Hypothalamus (tissue), 51 donors: ENCODE measurements at places on chromosomes 3 and 15.
A peak's percentile ranks its signal among the peaks of the same experiment; 100 is the strongest.

DNA sequence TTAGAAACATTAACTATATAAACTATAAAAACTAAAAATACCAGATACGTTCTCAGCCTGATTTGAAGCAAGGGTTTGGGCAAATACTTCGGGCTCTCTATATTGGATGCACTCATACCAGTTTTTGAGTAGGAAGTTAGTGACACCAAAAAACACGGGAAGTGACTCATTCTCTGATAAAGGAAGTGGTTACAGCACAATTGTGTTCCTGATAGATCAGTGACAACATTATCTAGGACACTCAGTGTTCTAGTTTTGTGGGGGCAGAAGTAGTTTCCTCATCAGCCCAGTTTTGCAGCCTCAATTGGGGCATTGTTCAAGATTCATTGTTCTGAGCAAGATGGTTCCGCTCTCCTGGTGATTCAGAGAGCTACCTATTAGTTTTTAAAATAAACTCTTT lies 469.6 kb upstream of the DPPA4 start:
- no peak for DNase-seq

DNA sequence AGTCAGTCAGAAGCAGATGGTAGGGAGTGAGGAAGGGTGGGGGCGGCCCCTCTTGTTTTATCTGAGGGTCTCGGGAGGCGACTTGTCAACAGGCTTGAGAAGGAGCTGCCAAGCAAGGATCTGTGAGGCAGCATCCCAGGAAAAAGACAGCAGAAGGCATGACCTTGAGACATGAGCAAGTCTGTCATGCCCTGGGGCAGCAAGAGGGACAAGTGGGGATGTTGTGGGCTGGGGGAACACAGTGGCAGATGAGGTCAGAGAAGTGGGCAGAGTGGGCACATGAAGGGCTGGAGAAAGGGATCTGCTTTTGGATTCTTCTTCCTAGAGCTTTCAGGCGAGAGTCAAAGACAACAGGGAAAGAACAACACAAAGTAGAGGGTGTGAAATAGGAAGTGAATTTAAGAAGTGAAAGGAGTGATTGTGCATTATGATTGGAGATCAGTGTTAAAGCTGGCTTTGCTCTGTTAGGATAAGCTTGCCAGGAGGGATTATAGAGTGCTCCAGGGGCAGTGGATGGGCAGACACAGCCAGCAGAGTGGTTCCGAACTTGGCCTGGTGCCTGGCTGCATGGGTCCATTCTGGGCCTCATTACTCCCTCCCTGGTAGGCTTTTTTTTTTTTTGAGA lies 73.3 kb downstream of the USP13 start:
- DNase-seq: no peak

DNA sequence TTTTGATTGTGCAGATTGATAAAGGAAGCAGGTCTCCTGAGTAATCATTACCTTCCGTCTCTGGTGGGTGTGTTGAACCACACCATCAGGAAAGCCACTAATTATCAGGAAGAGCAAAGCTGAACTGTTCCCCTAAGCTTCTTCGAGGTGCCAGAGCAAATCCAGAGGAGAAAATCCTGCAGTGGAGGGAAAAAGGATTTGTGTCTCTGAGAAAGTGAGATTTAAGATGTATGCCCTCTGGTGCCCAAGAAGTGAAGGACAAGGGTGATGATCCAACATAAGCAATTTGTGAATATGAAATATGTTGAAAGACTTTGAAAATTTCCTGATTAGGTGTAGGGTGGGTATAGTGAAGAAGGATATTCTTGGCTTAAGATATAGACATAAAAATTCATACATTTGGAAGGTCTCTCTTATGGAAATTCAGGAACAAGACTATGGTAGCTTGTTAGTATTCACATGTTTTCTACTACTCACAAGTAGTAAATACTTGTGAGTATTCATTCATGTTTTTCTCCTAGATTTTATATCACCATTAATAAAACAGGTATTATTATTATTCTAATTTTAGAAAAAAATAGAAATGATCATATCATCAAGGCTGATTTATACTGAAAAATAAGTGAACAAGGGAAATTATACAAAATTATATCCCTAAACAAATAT lies 34.8 kb downstream of the COMMD2 start:
- peak; percentile 21 for DNase-seq

- no peak for DNase-seq
Observed at GRCh38 chr15:78004222-78004727, 73.2 kb downstream of the TBC1D2B start.

DNA sequence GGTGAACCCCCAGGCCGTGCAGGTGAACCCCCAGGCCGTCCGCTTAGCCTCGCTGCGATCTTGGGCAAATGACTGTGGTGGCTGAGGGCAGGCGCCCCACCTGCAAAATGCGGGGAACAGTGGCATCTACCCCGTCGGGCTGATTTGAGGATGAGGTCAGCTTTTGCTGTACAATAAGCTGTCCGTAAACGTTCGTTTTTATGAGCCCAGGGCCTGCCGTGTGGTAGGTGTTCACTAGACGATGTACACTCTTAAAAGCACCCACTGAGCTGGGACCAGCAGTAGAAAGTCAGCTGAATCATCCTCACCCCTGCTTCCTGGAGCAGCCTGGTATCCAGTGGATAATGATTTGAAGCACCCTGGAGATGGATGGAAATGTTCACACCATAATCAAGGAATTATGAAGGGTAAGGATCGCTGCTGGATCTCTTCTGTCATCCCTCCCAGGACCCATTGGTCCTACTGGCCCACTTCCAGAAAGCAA lies 943 bp upstream of the PCSK6 start:
- no peak for DNase-seq

DNA sequence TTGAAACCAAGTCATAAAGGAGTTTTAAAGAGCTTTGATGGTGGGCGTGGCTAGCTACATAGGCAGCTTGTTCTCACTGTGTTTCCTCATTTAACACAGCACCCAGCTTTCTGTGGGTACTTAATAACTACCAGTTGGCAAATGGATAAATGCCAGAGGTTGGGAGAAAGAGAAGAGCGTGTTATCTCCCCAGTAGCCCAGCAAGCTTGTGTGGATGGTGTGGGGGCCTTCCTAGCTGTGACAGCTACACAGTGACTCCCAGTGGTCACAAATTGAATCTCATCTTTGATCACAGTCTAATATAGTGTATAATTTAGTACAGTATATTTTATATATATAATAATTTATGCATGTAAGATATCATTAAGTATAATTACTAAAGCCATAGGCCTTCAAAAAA lies 984.1 kb downstream of the EPHA3 start:
- DNase-seq: no peak

DNA sequence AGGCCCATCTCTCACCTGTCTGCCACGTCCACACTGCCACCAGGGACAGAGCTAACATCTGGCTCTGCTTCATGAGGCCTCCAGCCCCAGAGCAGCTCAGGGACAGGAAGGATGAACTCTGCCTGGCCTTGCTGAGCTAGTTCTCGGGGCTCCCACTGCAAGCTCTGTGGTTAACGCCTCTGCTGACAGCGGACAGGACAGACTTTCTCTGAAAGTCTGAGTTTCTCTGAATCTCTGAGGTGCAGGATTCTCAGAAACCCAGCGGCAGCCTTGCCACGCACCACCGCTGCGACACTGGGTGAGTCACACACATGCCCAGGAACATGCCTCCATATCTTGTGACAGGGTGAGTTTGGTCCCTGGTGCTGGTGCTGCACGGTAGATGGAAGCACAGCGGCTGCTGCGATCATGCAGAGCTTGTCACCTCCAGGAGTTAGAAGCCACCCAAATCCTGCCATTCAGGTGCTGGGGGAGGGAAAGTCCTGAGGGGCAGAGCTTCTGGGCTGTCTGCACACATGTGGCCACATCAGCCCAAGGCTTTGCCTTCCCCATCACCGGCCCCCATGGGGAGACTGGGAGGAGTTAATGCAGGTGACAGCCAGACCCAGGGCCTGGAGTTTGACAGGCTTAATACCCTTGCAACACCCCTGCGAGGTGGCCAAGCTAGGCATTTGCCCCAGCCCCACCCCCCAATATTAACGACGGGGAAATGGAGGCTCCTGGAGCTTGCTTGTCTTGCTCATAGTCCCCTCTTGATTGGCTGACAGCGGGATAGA lies 267.0 kb downstream of the PLCL2 start:
- DNase-seq: no peak

GRCh38 chr15:90619468-90619867 lies 89.7 kb downstream of the CRTC3 start:
- DNase-seq: no peak

DNA sequence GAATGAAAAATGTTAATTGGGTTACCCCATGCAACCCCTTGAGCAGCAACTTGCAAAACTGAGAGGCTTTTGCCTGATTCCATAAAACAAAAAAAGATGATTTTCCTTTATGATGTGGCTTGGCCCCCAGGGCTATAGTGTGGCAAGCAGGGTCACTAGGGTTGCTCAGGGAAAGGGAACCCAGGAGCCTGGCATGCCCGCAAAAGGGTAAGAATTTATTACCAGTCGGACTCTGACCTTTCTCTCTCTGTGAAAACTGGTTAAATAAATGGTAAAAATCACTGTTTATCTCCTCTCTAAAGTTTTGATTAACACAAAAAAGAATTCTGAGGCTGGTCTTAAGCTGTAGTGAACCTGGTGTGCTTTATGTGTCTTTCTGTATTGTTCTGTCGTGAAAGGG lies 37.7 kb upstream of the SEC61A1 start:
- DNase-seq: no peak

GRCh38 chr3:167830007-167830406 lies 94.5 kb downstream of the SERPINI1 start:
- DNase-seq: no peak

DNA sequence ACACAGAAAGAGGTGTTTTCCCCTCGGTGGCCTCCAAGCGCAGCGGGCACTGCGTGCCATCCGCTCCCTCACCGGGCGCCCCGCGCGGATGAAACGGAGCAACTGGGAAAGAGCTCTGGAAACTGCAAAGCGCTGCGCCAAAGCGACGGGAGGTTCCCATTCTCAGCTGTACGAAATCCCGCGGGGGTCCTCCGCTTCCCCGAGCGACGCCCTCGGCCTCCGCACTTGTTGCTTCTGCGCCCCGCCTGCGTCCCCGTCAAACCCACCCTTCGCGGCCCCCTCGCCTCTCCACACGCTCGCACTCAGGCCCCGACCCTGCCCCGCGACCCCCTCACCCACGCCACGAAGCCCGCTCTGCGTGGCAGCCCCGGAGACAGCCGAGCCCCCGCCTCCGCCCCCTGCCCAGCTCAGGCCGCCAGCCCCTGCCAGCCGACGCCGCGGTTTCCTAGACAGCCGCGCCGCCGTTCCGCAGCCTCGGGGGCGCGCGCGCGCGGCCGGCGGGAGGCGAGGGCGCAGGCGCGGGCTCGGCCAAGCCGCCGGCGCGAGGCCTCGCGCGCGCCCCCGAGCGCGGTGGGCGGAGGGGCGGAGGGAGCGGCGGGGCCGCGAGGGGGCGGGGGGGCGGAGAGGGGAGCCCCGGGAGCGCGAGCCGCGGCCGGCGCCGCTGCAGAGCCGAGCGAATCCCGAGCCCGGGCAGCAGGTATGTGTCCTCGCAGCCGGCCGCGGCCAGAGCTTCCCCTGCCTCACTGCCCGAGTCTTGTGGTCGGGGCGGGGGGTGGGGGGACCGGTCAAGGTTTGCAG lies at the start of gene TMEM266:
TSS of gene TMEM266 (plus strand) at position 666 of the 798 bp plus-strand sequence. CDS start 74,279 bp downstream, outside the sequence.
- peak; percentile 34 for DNase-seq

- no peak for DNase-seq
Observed at GRCh38 chr3:4410606-4411005, 56.5 kb downstream of the SUMF1 start.

- DNase-seq: no peak
Observed at GRCh38 chr3:70620367-70620766, 307.9 kb upstream of the MDFIC2 start.

GRCh38 chr15:90364251-90364650 lies 12.2 kb downstream of the ZNF774 start:
- DNase-seq: no peak

DNA sequence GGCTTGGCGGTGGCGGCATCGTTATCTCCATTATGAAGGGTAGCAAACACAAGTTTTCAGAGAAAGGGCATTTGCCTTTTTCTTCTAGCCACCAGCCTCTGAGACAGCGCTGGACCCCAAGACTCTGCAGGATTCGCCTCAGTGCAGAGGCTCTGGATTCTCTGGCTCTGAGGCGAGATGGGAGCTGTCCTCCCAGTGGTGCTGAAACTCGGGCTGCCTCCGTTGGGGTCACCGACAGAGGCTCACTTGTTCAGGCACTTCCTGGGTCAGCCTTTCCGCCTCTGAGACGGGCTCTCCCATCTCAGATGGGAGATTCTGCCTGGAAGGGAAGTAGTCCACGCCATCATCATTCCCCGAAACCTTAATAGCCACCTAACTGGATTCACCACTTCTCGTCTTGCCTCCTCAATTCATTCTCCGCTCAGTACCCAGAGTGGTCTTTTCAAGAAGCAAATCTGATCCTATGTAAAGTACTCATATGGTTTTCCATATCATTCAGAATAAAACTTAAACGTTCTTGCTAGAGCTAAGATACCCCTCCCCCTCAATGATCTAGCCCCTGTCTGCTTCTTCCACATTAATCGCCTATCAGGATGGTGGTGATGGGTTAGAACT lies 76.9 kb downstream of the RHCG start:
- DNase-seq: no peak

DNA sequence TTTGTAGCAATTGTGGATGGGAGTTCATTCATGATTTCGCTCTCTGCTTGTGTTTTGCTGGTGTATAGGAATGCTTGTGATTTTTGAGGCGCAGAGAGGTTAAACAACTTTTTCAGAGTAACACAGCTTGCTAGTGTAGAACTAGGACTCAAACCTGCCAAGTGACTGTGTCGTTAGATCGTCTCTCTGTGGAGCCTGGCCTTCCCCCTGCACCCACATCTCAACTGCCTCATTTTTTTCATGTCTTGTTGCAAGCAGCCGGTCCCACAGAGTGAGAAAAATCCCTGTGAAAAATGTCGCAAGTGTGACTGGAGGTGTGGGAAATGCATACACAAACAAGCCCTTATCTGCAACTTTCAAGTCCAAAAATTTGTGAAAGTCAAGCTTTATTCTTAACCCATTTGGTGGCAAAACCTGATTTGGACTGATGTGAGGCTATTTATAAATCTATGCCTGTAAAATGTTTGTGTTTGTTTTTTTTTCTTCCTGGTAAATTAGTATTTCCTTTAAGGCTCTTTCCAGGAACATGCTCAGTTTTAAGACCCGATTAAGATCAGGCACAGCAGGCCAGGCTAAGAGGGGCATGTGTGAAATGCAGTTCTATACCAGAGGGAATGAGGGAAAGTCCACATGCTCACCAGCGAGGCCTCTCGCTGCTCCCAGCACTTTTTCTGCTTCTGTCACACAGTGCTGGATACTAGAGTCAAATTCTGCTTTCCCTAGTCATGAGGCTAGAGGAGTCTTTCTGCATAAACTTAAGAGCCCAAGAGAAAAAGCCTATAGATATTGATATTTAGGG lies 25.8 kb downstream of the ST6GAL1 start:
- DNase-seq: no peak

GRCh38 chr3:34107669-34108068 lies 309.2 kb downstream of the PDCD6IP start:
- no peak for DNase-seq

- no peak for DNase-seq
Observed at GRCh38 chr3:125442506-125442905, 67.4 kb upstream of the ZNF148 start.
